ENCODE measurements at places on chromosomes 1 and 21.

DNA sequence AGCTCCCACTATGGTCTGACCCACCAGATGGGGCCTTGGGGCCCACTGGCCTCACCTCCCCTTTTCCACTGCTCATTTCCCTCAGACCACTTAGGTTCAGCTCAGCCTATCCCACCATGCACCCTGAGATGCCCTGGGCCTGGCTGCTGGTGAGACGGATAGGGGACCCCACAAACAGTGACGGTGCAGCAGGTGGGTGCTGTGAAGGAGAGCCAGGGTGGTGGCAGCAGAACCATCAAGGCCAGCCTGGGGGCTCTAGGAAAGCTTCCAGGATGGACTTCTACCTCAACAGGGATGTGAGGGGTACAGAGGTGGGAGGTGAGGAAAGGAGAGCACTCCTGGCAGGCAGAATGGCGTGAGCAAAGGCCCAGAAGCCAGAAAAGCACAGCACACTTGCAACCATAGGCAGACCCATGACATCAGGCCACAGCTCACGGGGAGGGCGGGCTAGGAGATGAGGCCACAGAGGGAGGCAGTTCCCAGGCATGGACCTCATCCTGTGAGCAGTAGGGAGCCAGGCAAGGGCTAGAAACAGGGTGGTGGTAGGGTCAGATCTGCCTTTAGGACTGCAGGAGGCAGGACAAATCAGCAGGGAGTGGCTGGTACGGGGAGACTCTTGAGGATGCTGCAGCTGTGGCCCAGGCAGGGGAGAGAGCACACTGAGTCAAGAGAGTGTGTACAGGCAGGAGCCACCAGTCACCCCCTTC is 23.1 kb downstream of the CYB5RL start:
- DNase-seq = no peak

DNA sequence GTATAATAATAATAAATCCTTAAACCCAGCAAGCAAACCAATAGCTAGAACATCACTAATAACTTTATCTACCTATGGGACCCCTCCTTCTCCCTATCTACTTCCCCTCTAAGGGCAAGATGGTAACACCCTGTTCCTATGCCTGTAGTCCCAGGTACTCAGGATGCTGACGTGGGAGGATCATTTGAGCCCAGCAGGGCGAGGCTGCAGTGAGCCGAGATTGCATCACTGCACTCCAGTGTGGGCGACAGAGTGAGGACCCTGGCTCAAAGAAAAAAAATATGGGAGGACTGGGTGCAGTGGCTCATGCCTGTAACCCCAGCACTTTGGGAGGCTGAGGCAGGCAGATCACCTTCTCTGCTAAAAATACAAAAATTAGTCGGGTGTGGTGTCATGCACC is 143.1 kb upstream of the SLC45A1 start:
- no peak for DNase-seq

- DNase-seq = no peak
Measured at GRCh38 chr1:9143250-9143649, 14.3 kb upstream of the GPR157 start.

DNA sequence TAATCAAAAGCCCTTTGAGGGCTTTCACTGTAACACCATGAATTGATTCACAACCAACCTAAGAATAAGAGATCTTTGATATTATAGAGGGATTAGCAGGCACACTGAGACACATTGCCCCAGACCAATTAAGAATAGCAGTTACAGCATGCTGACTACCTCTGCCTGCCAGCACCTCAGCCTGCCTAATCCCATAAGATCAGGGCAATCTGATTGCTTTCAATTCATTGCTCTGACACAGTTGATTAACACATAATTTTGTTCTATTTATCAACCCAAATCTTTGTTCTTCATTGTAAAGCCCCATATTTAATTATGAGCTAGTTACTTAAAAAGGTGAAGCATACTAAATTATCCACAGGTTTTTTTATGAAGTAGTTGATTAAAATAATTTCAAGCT is 548.8 kb upstream of the ZP4 start:
- no peak for DNase-seq

DNA sequence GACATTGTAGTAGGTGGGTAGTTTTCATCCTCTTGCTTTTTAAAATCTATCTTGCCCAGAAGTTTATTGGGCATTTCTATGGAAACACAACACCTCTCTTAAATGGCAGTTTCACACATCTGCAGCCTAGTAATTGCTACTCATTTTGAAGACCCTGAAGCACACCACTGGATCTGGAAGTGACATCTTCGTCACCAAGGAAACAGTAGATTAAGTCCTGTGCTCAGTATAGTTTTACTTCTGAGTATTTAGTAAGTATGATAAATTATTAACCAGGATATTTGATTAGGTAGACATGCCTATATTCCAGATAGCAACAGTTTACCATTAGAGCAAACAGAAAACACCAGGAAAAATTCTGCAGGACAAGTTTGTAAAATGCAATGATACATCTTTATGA is 48.7 kb downstream of the UCK2 start:
- DNase-seq = no peak

DNA sequence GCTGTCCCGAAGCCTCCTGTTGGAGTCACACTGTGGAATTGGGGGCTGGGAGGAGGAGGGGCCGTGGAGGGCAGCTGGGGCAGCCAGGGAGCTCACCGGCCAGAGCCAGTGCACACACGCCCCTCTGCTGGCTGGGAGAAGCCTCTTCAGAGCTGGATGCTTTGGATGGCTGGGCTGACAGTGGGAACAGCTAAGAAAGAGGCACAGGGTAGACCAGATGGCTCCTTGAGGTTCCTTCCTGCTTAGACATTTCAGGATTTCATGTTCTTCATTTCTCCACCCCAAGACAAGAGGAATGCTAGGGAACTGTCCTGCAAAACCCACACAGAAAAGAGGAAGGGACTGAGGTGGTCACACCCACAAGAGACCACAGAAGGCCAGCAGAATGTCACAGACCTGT is 254.8 kb upstream of the VAMP3 start:
- DNase-seq = no peak

DNA sequence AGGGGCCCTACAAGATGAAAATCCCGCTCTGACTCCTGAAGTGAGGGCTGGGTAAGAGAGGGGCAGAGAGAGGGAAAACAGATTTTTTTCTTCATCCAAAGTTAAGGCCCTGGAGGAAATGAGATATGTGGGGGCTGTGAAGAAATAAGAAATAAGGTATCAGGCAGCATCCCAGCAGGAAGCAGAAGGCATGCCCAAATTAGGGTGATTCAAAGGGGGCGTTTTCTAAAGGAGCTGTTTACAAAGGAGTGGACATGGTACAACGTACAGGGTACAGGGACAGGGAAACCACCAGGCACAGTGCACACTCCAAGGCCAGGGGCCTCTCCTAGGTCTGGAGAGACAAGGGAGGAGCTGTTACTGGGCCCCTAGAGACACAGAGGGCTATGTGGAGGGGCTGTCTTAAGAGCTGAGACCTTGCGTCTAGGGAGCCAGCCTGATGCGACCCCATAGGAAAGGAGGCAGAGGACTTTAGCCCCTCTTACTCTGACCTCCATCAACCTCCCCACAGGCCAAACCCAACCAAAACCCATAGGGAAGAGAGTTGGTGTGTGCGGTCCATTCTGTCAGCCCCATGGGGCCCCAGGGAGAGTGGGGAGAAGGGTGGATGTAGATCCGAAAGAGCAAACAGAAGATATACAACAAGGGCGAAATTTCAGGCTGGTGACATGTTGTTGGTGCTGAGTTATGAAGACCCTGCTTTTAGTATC is 38.6 kb downstream of the STYXL2 start:
- DNase-seq = no peak

- no peak for DNase-seq
Measured at GRCh38 chr21:35390013-35390776, 341.1 kb upstream of the RUNX1 start.

DNA sequence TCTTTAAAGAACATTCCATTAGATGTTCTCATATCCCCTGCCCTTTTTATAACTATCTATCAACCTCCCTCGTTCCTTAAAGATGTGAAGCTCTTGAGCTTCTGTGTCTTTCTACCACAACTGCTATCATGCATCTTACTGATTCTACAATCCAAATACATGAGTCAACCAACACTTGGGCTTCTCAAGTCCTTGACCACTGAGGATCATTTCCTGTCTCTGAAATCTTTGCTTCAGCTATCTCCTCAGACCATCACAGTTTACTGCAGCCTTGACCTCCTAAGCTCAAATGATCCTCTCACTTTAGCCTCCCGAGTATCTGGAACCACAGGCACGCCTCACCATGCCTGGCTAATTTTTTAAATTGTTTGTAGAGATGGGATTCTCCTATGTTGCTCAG is 75.2 kb downstream of the FMO4 start:
- no peak for DNase-seq

- DNase-seq = no peak
Measured at GRCh38 chr1:3497521-3497920, 43.1 kb downstream of the ARHGEF16 start.

- no peak for DNase-seq
Measured at GRCh38 chr1:242008826-242009495, 10.1 kb upstream of the MAP1LC3C start.

GRCh38 chr1:159315381-159315780 is 13.2 kb downstream of the FCER1A start:
- no peak for DNase-seq

GRCh38 chr1:21217812-21218596 is 41.3 kb upstream of the EIF4G3 start:
- DNase-seq = peak; percentile 36

GRCh38 chr1:53218201-53218600 is 2.2 kb downstream of the CZIB start:
- DNase-seq = no peak

GRCh38 chr1:4655674-4656532 is 1.5 kb downstream of the AJAP1 start:
- no peak for DNase-seq

GRCh38 chr1:231934797-231935196 is 308.2 kb downstream of the DISC1 start:
- DNase-seq = no peak

GRCh38 chr1:38558500-38559445 is 300.8 kb downstream of the RRAGC start:
- no peak for DNase-seq

GRCh38 chr1:53862507-53862906 is 24.4 kb upstream of the NDC1 start:
- no peak for DNase-seq

DNA sequence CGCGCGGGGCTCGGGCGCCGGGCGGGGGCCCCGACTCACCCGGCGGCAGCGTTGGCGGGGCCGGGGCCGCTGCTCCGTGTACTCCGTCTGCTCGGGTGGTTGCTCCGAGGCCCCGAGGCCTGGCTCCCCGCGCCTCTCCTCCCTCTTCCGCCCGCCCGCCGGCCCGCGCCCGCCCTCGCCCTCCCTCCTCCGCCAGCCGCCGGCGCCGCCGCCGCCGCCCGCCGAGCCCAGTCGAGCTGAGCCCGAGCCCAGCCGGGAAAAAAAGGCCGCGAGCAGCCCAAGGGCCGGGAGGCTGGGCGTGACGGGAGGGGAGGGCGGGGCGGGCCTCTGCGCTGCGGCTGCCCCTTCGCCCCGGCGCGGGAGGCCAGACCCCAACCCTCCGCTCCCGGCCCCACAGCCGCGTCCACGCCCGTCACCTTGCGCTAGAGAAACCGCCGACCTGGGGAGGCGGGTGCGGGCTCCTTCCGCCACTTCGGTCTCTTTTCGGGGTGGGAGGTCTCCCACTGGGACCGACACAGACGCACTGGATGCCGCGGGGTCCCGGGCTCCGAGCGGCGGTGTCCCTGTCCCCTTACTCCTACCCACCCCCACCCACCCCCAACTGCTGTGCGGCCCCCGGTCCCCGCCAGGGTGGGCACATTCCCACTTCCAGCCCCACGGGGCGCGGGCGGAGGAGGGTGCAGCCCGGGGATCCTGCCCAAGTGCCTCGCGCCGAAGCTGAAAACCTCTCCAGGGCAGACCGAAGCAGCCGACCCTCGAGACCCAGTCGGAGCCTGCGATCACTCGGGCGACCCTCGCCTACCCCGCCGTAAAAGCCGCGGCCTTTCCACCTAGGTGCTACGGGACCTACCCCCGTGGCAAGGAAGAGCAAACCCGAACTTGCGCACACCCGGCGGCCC is at the start of gene CERS2:
CERS2 (minus strand) TSS at position 256 of the 899 bp plus-strand sequence. CDS start 5,745 bp downstream, outside the sequence.
- DNase-seq = peak; percentile 83

- DNase-seq = no peak
Measured at GRCh38 chr1:245195398-245195797, 40.6 kb downstream of the KIF26B start.

GRCh38 chr1:196933531-196934189 is 9.9 kb upstream of the CFHR2 start:
- DNase-seq = no peak

DNA sequence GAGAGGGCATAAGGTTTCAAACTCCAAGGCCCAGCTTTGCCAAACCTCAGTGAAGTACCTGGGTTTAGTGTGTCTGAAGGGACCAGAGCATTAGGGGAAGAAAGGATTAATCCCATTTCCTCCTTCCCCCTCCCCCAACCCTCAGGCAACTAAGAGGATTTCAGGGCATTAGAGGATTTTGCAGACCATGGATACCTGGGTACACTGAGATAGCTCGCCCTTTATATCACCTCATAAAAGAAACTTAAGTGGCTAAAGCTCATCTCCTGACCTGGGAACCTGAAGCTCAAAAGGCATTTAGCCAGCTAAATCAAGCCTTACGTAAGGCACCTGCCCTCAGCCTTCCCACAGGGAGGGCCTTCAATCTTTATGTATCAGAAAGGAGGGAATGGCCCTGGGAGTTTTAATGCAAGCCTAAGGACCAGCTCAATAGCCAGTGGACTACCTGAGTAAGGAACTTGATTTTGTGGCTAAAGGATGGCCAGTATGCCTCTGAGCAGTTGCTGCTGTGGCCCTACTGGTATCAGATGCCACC is 26.4 kb upstream of the SMYD3 start:
- DNase-seq = no peak
